Stimulated activated CD8-positive, alpha-beta memory T cell treated with anti-CD3 and anti-CD28 coated beads, Interleukin-2, amount 100 ng/mL, for 48 hours (primary cell): ENCODE measurements at places on chromosomes 2 and 18.

GRCh38 chr2:38301969-38302702 is 74.9 kb downstream of the ATL2 start:
- DNase-seq = no peak

DNA sequence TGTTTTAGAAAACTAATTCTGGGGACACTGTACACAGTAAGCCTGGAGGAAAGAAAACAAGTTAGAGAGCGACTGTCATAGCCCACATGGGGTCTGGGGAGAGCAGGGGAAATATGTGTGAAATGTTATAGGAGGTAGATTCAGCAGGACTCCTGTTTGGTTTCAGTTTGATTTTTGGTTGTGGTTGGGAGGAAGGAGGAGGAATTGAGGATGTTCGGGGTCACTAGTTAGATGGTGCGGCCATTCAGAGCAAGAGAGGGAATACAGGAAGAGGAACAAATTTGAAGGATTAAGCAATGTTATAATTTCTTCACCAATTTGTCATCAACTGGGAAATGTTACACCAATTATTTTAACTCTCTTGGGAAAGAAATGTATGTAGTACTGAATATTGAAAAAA is 25.1 kb downstream of the TTC39C start:
- no peak for DNase-seq

DNA sequence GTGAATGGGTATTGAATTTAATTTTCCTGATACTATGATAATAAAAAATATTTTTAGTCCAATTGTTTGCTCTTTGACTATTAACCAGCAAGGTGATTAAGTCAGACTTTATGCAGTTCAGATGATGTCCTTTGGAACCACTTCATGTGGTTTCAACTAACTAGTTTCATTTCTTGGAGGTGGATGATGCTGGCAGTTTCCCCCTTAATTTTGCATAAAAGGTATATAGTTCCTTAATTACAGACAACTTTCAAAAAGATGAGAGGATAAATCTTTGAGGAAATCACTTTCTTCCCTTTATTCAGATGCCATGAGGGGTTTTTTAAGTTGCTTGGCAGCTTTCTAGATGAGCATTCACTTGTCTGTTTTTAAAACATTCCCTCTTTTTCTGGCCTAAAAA is 223.1 kb downstream of the PHLPP1 start:
- DNase-seq = no peak

- DNase-seq = no peak
Measured at GRCh38 chr2:71858071-71858470, 289.6 kb downstream of the CYP26B1 start.

DNA sequence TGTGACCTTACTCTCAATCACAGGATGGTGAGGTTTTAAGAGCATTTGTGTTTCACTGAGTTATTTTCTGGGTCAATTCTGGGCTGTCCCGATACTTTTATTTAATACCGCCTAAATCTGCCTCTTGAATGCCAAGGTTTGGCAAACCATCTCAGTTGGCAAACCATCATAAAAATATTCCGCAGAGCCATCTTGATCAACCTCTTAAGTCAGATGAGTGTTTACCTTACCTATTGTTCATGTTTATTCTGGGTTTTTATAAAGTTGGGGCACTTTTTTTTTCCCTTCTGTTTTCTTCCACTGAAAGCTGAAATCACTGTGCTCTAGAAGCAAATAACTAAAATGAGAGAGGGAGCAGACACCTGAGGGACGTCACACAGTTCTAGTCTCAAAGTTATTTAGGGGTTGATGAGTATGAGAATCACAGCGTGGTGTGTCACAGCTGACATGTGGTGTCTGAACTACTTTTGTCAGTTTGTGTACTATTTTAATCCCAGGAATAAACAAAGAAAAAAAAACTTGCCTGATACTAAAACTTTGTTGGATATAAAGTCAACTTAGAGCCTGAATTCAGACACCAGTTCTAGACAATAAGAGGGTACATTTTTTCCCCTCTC is 48.6 kb downstream of the ETAA1 start:
- DNase-seq = no peak

DNA sequence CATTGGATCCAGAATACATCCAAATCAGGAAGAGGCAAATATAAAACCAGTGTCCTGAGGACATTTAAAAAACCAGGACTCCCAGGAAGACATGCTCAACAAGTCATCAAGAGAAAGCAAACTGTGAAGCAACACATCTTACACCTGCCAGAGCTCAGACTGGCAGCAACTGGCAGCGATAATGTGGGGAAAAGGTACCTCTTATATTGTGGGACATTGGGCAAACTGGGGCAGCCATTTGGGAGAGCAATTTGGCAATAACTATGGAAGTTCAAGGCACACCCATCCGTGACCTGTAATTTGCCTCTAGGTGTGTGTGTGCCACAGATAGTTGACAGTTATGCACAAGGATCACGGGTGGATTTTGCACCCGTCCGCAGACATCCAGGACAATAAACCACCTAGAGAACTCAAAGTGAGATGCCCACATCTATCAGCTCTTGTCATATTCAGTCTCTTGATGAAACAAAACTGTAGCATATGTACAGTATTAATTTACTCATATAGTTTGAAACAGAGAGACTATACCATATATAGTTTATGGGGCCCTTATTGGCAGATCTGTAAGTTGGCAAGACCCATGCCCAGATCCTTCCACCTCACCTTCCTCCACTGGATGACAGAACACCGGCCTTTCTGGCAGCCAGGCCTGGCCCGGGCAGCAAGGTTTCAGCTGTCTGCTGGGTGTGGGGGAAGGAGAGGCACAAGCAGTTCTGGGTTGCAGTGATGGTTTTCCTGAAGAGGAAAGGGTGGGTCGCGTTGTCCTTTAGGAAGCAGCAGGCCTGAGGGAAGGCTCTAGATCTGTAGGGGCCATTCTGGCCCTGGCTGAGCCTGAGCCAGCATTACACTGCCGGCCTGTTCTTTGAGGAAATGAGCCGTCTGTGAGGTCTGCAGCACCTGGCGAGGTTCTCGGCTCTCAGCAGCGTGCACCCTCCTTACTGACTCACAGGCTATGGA is 18.8 kb downstream of the HJURP start:
- DNase-seq = no peak

- DNase-seq = no peak
Measured at GRCh38 chr18:41486575-41486974, 468.5 kb upstream of the PIK3C3 start.

DNA sequence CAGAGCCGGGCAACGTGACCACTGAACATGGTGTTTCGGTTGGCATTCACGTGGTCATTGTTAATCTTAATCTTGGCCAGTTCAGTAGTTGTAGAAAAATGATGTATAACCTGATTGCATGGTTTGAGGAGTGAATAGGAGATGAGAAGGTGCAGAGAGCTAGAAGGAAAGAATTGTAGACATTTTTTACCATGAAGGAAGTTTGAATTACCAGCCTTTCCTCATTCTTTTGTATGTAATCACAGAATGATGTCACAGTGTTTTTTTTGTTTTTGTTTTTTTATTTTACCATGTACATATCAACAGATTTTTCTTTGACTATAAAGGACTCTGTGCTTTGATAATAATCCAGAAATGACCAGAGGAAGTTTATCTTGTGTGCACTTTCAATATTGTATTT is 126.3 kb downstream of the LTBP1 start:
- DNase-seq = no peak

DNA sequence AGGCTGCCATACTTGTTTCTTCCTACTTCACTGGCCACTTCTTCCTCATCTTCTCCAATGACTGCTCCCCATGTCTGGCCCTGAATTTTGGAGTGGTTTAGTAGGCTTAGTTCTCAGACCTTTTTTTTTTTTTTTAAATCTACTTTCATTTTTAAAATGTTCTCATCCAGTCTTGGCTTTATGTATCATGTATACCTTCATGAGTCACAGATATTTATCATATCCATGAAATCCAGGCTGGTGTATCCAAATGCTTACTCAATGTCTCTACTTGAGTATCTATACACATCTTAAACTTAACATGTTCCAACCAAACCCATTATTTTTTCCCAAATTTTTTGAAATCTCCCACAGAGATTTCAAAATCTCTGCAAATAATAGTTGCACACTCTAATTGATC is 26.3 kb upstream of the CFAP36 start:
- no peak for DNase-seq

GRCh38 chr2:127786048-127786809 is 24.7 kb downstream of the WDR33 start:
- no peak for DNase-seq

- no peak for DNase-seq
Measured at GRCh38 chr2:20698916-20699613, 32.1 kb downstream of the GDF7 start.

DNA sequence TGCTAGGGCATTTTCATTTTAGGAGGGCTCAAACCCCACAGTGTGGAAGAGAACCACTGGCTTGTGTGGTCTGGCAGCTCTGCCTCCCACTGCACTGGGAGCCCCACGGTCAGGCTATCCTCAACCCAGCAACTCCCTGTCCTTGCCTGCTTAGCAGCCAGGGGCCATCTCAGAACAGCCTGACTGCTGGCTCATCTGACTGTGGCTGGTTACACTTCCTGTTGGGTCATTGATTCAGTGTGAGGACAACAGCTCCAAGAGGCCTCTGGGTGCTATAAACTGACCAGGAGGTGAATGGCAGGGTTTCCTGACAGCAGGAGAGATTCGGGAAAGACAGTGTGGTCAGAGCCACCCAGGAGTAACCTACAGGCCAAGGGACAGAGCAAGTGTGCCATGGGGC is 40.1 kb downstream of the AMER3 start:
- DNase-seq = no peak

DNA sequence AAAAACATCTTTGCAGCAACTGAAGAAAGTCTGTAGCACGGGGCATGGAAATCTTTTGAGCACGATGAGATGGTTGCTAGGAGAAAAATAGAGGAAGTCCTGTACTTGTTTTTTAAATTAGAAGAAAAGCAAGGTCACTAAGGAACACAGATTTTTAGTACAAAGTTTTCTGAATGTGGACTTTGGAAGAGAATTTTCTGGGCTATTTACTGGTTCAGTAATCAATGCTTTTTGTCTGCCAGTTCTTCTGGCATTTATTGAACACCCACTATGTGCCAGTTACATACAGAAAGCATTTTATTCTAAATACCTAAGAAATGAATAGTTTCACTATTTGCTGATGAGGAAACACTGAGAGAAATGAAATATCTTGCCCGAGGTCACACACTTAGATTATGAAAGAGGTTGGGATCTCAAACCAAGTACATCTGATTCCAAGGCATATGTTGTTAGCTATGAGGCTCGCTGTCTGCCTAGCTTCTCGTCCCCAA is 15.6 kb upstream of the MAP3K20 start:
- no peak for DNase-seq

DNA sequence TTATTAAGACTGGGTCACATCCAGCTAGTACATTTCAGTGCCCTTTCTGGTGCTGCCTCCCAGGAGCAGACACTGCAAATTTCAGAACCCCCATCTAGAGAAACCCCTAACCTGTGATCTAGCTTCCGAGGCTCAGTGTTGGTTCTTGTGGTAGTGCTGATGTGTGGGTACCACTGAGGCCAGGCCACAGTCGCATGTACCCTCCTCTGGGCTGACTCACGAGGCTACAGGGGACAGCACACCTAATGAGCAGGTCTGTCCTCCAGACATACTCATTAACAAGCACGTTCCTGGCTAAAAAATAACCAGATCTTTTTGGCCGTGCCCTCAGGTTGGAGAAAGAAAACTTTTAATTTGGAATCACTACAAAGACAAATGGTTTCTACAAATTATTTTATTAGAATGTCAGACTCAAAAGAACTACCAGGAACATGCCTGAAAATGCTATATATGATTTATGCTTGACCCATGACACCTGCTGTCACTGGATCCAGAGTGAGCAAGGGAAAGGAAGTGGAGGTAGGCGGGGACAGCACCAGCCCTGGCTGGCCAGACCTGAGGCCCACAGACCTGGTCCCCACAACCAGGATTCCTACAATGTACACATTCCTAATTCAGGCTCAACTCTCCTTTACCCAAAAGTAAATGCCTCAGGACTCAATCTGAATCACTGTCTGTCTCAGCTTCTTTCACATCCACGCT is 8.5 kb downstream of the CIAO1 start:
- no peak for DNase-seq

DNA sequence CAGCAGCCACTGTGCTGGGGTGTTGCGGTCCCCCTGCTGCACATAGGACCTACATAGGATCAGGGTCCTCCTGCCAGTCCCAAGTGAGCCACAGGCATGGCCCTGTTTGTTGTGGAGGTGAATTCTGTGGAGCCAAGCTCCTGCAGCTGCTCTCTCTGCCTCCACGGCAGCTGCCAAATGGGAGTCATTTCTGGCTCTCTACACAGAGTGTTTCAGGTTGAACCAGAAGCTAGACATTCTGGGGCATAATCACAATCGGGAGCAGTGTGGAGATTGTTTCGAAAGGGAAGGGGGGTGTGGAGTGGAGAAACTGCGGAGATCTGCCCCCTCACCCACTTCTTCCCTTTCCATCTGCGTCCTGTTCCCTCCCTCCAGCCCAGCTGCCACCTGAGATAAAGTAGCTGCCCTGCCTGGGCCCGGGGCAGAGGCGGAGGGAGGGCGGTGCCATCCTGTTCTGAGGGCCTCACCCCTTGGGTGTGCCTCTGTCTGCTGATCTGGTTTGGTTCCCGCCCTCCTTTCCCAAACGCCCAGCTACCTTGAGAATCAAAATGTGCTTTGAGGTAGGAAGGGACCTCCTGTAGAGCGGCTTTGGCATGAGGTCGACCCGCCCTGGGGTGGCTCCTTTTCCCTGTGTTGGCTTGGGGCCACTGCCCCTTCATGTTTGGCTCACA is 139.4 kb downstream of the WDSUB1 start:
- no peak for DNase-seq

DNA sequence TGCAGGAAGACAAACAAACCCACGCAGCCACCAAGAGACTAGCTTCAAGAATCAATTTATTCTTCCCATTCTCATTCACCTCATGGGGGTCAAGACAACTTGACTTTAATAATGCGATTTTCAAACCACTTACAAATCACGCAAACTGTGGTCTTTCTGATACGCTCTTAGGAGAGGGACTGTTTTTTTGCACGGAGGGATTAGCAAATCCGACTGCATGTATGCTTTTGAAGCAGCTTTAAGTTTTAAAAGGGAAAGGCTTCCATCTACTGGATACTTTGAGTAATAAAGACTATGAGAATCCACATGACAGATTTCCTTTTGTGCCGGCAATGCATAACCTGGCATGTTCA is 322.9 kb upstream of the KCNJ3 start:
- no peak for DNase-seq

DNA sequence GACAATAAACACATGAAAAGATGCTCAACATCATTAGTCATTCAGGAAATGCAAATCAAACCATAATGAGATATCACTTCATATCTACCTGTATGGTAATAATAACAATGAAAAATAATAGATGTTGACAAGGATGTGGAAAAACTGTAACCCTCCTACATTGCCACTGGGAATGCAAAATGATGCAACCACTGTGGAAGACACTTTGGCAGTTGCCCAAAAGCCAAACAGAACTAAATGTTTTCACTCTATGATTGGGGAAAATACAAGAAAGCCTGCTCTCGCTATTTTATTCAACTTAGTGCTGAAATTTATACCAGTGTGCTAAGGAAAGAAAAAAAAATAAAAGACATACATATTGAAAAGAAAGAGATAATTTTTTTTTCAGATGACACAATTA is 934.5 kb downstream of the CNTNAP5 start:
- DNase-seq = no peak

GRCh38 chr18:36484591-36484990 is 187.1 kb downstream of the FHOD3 start:
- DNase-seq = no peak
